ENCODE measurements at places on chromosomes 1 and 21. TPM values are rescaled to one million over a fixed set of nuclear protein-coding genes. Genes with fewer than 3 reads are reported as not detected.

The C1orf141 gene
- not detected for total RNA-seq

The TMPRSS2 gene
- not detected for total RNA-seq

- no peak for DNase-seq
These were observed 1.6 kb upstream of the EFNA1 start for GRCh38 chr1:155125946-155126555.

GRCh38 chr1:62530516-62531154 is 66.7 kb upstream of the ANGPTL3 start:
- peak; percentile 36 for DNase-seq

DNA sequence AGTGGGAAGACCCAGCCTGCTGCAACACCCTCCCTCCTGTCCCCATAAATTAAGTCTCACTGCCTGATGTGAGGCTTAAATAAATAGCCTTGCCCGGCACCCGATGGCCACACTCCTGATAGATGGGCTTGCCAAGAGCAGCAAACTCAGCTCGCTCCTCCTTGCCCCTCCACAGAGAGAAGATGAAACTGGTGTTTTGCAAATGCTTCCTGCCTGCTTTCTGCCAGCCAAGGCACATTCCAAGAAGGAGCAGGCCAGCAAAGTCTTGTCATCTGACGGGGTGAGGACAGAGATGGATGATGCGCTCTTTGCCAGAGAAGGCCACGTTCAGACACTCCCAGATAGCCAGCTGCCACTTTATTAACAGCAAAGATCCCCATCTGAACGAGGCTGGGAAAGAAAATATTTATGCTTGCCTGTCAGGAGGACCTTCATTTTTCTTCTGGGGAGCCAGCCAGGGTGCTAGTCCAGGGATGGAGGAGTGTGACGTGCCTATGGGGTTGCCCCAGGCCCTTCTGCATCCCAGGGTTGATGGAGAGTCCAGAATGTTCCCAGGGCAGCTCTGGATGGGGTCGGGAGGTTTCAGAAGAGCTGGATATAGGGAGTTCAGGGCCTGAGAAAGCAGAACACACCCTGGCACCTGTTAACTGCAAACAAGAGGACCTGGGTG is 265.4 kb downstream of the FOXD2 start:
- no peak for DNase-seq

- DNase-seq = no peak
These were observed 35.2 kb upstream of the MAB21L3 start for GRCh38 chr1:116075990-116076389.

All from LHCN-M2 (cell line).